Daoy (cell line): ENCODE measurements at places on chromosomes 12 and 14. TPM values are rescaled to one million over a fixed set of nuclear protein-coding genes. Genes with fewer than 3 reads are reported as not detected.
A peak's percentile ranks its signal among the peaks of the same experiment; 100 is the strongest.

DNA sequence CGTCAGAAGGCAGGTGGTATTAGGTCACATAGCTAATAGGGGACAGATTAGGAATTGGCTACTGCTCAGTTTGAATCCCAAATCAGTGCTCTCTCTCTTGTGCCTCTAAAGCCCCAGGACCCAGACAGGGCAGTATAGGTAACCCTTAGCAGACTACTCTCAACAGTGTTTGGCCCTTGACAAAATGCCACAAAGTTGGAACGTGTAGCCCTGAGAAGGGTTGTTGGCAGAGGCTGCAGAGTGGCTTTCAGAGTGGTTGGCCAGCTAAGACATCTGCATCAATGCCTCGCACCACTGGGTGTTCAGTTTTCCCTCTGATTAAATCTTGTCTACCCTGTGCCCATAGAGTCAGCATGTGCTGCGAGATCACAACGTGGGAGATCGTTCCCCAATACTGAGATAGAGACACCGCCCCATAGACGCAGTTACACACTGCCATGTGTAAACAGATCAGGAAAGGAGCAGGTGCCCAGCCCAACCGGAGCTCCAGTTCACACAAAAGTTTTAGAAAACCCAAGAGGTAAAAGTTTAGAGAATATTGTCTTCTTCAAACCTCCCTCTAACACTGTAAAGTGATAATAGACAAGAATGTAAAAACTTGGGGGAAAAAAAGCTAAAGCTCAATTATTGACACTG, 48.3 kb downstream of the EML1 start:
- no peak for DNase-seq

GRCh38 chr12:66312189-66312588, 9.9 kb downstream of the HELB start:
- no peak for DNase-seq

Gene POTEM
- total RNA-seq: 0.51 and 0.57 TPM in 2 replicates

- no peak for DNase-seq
Measured at GRCh38 chr14:94615823-94616570, 3.8 kb downstream of the SERPINA3 start.

- peak; percentile 71 for DNase-seq
Measured at GRCh38 chr12:105748806-105749600, 389.8 kb downstream of the NUAK1 start.
